ENCODE measurements at places on chromosomes 2 and 18.

DNA sequence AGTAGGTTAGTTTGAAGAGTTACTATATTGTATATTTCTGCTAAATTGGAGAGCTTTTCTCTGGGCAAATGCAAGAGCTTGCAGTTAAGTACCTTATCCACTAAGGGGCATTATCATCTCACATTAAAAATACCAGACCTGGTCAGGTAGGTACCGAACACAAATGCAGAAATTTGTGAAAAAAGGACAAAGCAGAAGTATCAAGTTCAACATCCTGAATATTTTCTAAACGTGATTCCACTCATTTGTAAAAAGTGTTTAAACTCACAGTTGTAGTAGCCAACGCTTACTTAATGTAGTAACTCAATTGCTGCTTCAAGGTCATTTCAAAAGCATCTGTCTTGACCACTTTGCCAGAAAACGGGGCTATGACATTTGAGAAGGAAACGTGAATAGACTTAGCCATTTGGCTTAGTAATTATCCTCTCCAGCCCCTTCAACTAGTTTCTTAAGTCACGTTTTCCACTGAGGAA lies 52.1 kb downstream of the CYRIA start:
- DNase-seq, result no peak

GRCh38 chr2:128502200-128502599 lies 183.5 kb upstream of the HS6ST1 start:
- DNase-seq, result no peak

DNA sequence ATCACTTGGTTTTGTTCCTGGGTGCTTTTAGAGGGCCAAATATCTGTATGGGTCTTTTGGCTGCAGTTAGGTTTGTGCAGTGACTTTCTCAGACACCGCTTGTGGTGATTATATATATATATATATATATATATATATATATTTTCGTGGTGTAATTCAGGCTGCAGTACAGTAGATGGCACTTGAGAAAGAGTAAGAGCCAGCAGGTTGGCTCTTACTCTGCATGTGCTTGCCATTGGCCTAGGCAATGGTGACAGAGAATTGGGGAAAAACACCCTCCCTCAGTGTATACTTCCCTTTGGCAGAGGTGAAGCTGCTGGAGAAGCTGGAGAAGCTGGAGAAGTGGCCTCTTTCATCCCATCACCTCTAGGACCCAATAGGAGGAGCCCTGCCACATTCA lies 22.2 kb upstream of the MYL1 start:
- no peak for DNase-seq

DNA sequence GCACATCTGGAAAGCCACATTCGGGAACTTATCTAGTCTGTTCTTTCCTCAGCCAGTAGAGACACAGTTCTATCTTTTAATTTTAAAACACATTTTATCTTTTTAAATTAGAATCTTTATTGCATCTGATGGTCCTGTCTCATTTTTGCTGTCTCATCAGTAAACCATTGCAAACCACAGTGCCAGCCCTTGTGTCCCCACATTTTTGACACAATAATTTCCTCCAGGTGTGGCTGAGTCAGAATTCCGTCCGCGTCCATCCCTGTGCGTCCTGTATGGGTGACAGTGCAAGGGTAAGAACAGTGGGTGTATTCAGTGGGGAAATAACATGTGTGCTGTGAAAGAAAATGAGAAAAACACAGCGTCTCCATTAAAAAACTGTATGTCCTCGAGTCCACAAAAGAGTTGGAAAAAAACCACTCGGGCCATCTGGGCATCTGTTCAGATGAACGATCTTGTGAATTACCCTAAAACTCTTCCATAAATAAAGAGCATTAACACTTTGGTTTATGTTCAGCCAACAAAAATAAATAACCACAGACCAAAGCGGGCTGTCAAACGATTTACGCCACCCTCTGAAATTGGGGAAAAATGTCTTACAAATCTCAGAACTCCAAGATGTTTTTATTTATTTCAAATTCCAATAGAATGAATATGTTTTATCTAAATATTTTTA lies 137.3 kb downstream of the ZNF516 start:
- DNase-seq, result no peak

GRCh38 chr18:12333506-12334290 lies 25.7 kb downstream of the TUBB6 start:
- no peak for DNase-seq

GRCh38 chr2:193253014-193253530 lies 1058.3 kb upstream of the TMEFF2 start:
- DNase-seq, result no peak

- DNase-seq, result no peak
Measured at GRCh38 chr2:216927163-216927562, 67.3 kb upstream of the TNP1 start.

DNA sequence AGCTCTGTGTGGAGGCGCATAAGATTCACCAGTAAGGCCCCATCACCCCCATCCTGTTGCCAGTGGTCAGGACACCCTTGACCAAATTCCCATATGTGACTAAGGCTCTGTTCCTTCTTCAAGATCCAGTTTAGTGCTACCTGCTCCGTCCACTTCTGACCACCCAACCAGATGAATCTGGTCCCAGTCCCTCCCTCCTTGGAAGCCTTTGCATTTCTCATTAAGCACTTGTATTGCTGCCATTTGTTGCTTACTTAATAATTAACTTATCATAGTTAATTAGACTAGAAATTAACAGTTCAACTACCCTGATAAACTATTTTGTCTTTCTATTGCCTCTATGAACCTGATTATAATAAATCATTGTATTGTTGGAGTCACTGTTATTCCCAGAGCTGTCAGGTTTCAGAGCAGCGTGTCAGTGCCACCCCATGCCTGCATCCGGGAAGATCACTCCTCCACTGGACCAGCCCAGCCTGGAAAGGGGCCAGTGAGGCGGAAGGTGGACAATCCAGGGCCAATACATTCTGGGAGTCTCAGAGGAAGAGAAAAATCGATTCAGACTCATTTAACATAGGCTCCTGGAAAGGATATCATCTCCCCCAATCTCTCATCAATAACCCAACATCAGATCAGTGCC lies 9.5 kb upstream of the NAT8 start:
- no peak for DNase-seq

All from activated T-cell treated with anti-CD3 and anti-CD28 coated beads, Interleukin-2, amount 50 U/mL, for 24 hours (primary cell).